ENCODE measurements at places on chromosomes 1 and 21. TPM values are rescaled to one million over a fixed set of nuclear protein-coding genes. Genes with fewer than 3 reads are reported as not detected.

Gene SKI
- 36.7 TPM for total RNA-seq

Gene PAX7
- total RNA-seq: not detected

DNA sequence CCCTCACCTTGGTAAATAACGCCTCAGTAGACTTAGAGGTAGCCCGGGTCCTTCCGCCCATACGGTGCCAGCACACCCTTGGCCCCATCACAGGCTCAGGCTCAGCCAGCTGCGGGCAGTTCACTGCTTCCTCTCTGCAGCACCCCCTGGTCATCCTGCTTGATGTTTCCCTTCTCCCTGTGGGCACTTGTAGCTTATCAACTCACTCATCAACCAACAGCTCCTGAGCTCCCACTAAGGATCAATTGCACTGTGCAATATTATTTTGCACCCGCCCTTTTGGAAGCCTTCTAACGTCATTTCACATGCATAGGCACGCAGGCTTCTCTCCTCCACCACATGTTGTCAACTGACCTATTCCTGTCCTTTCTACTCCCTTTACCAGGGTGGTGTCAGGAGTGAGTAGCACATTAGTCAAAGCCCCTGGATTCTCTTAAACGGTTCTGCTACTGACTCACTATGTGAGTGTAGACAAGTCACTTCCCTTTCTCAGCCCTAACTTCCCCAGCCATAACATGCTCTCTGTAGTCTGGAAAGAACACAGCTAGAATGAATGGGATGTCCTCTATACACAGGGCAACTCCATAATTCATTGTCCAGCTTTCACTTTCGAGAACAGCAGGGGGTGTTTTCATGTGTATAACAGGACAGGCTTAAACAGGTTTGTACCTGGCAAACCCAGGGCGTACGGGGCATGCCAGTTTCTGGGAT, 47.1 kb upstream of the IRF2BP2 start:
- no peaks in the 10 kb centered on the region for H3K36me3 ChIP-seq
- H3K4me3 ChIP-seq: no peak overlapping the region
- no peak for DNase-seq
- H3K4me1 ChIP-seq: peaks cover 12% of the 10 kb centered on the region
- H3K27ac ChIP-seq: no peak overlapping the region

Gene ITSN1
- 54.9 TPM for total RNA-seq

Gene RNU1-3
- total RNA-seq: not detected
